ENCODE measurements at places on chromosomes 3 and 15.
A peak's percentile ranks its signal among the peaks of the same experiment; 100 is the strongest.

DNA sequence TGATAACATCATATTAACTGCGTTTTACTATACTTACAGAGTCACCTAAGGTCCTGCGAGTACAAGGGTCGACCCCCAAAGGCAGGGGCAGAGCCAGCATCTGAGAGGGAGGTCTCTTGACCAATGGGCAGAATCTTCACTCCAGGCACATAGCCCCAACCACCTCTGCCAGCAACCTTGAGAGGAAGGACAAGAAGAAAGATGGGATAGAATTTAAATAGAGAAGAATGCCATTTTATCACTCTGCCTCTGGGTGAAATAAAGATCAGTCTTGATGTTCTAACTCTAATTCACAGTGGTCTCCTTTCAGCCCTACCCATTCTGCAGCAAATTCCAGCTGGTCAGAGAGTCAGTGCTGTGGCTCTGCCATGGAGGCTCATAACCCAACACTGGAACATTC, 26.5 kb downstream of the KNG1 start:
- DNase-seq = no peak

GRCh38 chr3:44020143-44020542, 221.5 kb upstream of the TOPAZ1 start:
- DNase-seq = no peak

GRCh38 chr3:187593451-187593850, 76.7 kb downstream of the SST start:
- peak; percentile 16 for DNase-seq

DNA sequence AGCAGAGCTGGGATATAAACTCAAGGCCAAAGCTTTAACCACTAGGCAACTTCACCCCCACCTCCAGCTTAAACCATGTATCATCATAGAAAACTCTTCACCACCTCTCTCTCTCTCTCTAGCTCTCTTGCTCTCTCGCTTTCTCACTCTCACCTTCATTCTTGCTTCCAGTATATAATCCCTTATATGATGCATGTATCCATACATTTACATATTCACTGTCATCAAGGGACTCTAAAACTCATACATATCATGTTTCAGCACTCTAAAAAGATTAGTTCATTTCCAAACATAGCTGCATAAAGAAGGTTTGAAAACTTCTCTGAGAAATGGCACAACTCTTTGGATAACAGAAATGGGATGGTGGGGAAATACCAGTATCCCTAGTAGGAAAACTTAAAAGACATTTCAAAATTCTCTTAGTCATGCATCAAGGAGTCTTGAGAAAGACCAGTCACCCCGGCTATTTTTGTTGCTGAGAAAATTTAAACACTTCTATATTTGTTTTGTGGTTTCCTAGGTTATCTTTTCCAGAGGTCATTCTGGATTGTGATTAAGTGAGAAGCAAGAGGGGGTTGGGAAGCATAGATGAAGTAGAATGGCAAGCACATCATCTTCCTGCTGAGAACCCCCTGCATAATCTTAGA, 447.8 kb upstream of the THBS1 start:
- no peak for DNase-seq

- DNase-seq = no peak
These were observed 100.8 kb upstream of the SOX2 start for GRCh38 chr3:181610973-181611265.

GRCh38 chr3:99859825-99860224, 42.2 kb downstream of the CMSS1 start:
- DNase-seq = no peak

- DNase-seq = no peak
These were observed 992 bp downstream of the RHOV start for GRCh38 chr15:40872791-40873693.

DNA sequence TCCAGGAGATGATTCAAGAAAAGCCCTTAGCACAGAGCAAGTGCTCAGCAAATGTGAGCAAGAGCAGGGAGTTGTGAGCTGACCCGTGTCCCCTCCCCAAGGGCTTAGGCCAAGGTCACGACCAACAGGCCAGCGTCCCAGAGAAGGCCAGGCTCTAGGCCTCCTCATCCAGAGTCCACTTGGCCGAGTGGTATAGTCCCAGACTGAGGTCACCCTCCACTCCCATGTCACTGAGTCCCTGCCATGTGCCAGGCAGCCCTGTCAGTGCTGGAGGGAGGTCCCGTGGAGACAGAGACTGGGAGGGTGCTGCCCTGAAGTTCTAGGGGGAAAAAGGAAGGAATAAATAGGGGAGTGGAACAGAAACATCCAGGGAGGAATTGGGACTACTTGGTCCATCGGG, 44.0 kb downstream of the TPRA1 start:
- DNase-seq = no peak

DNA sequence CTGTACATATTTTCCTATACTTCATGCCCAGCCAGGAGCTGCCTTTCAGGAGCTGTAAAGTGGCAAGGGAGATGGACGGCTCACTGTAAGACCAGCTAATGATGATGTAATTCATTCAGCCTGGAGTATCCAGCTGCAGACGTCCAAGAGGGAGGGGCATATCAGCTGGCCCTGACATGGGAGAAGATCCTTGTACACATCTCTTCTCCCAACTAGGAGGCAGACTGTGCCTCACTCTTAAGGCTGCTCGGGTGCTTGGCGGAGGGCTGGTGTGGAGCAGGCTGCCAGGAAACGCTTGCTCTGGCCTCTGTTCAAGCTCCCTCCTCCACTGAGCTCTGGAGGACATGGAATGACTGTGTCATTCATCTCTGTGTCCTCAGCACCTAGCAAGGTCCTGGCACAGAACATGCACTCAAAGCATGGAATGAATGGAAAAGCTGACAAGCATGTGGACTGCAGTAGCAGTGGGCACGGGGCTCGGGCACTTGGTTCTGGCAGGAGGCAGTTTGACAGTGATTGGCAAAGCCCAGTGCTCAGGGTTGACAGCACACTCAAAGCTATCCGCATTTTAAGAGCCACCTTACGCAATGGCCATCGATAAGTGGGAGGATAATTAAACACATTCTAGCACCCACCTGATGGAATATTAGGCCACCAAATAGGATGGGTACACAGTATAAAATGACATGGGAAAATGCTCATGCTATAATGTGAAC, 72.4 kb downstream of the TBC1D2B start:
- DNase-seq = peak; percentile 93

GRCh38 chr15:38555686-38556334, 8.8 kb downstream of the RASGRP1 start:
- no peak for DNase-seq

DNA sequence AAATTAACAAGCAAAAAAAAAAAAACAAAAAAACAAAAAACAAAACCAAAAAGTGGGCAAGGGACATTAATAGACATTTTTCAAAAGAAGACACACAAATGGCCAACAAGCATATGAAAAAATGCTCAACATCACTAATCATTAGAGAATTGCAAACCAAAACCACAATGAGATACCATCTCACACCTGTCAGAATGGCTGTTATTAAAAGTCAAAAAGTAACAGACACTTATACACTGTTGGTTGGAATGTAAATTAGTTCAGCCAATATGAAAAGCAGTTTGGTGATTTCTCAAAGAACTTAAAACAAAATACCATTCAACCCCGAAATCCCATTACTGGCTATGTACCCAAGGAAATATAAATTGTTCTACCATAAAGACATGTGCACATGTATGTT, 222.4 kb upstream of the CD96 start:
- DNase-seq = no peak

DNA sequence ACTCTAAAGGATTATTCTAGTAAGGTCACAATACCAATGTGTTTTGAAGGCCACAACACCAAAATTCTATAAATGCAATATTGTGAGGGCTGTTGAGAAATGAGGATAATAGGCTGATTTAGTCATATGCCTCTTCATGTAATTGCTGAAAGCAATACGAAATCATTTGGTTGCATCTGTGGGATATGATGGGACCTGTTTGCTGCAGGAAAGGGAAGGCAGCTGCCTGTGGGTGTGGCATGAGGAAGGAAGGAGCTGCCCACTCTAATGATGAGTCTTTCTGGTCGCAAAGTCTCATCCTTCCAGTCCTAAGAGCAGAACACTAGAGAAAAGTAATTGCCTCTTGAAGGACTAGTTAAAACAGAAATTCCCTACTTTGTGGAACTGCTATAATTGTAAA, 245.3 kb upstream of the ZPLD1 start:
- DNase-seq = no peak

DNA sequence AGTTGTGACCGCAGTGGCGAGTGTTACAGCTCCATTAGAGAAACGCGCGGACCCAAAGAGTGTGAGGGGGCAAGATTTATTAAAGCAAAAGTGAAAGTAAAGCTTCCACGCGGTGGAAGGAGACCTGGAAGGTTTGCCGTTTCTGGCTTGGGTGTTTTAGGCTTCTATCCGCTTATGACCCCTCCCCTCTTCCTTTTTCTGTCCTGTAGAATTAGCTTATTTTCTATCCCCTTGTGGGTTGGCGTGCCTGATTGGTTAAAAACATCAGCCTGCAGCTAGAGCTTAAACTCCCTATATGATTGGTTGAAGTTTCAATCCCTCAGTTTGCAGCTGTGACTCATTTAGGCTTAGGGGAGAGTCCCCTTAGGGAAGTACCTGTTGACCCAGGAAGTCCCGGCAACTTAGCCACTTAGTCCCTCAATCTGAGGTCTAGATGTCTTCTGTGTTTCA, 39.6 kb downstream of the C3orf38 start:
- DNase-seq = no peak

GRCh38 chr3:123397921-123398785, 50.7 kb downstream of the ADCY5 start:
- no peak for DNase-seq

- no peak for DNase-seq
These were observed 199.6 kb upstream of the GADL1 start for GRCh38 chr3:31094048-31094447.

GRCh38 chr3:188133646-188134045, 20.3 kb upstream of the LPP start:
- peak; percentile 62 for DNase-seq

DNA sequence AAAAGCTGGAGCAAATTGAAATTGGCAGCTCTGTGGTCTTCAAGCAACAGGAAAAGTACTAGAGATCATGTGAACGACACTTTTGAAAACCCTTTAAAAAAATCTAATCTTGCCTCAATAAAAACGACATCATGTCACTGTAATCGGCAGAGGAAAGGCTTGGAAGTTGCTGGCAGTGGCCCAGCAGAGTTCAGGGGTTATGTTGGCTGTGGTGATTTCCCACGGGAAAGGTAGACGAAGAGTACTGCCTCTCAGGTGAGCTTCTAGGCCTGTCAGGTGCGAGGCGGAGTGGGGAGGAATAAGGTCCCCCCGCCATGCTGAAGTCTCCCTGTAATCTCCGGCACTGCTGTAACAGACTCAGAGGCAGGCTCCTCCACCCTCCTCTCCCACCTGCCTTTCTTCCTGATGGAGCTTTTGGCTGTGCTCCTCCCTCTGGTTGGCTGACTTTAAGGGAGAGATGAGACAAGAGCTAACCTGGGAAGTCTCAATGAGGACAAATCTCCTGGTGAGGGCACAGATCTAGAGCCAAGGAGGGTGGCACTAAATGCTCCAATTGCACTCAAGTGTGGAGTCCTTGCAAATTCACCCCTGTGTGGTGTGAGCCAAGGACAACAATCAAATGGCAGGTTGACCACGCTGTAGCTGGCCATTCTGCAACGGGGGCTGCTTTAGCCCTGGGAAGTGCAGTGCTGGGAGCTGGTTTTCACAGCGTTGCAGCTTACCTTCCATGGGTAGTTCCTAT, 18.7 kb upstream of the HES1 start:
- no peak for DNase-seq

DNA sequence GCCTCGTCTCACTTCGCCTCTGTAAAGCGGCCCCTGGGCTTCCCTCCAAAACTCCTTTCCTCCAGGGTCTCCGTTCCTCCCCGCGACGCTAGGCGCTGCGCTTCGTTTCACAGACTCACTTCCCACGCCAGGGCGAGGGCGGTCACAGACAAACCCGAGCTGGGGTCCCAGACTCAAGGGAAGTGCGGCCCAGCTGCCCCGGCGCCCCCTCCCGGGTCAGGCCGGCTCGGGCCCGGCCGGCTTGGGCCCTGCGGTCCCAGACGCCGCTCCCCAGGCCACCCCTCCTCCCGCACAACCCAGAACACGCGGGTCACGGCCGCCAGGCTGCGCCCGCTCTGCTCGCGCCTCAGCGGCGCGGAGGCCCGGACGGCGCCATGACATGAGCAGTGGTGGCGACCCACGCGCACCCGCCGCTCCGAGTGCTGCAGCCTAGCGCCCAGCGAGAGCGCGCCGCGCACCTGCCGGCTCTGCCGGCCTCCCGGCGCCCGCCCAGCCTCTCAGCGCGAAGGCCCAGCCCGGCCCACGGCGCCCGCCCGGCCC, 547 bp downstream of the NUP210 start:
- DNase-seq = peak; percentile 31

GRCh38 chr3:72724070-72724469, 124.2 kb downstream of the SHQ1 start:
- DNase-seq = no peak

DNA sequence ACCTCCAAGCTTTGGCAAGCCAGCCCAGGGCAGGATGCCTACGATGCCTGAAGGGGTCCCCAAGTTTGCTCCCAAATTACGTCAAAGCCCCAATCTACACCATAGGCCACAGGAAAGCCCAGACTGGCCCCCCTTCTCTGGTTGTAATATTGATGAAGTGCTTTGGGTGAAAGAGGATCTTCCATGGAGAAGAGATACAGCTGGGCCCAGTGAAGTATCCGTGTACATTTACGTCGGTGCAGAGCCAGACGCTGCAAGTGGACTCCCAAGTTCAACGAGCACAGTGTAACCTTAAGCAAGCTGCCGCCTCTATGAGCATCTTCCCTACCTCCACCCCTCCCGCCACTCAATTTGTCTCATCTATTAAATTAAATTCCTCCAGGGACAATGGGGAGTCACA, 100.1 kb upstream of the TPM1 start:
- no peak for DNase-seq

- no peak for DNase-seq
These were observed 51.8 kb downstream of the BTD start for GRCh38 chr3:15653321-15653720.

DNA sequence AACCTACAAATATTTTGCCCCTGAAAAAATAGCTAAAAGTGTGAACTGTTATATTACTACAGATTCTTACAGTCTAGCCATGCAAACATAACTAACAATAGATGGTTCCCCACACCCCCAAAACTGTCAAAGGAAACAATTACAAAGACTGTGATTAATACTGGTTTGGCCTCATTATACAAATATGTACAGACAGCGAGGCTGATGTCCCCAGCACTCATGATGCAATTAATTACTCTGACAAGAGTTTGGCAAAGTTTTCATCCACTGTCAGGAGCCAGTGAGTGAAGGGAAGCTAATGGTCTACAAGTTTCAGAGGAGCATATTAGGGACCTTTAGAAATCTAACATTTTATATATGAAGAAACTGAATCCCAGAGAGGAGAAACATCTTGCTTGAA, 61.0 kb downstream of the HMG20A start:
- no peak for DNase-seq

DNA sequence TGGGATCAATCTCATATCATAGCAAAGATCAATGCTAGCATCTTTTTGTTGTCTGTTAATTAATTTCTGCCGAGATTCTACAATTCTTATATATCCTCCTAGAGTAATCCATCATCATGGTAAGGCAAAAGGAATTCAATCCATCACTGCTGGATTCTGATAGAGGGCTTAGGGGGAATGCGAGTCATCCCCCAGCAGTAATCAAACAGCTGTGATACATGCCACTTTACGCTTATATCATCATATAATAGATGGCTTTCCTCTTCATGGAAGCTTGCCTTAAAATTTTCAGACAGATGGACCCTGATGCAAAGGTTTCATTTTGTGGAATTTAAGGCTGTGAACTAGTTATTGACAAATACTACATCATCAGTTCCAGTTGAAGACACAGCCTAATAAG, 645.9 kb downstream of the CADM2 start:
- no peak for DNase-seq

- no peak for DNase-seq
These were observed 22.7 kb downstream of the CD80 start for GRCh38 chr3:119536757-119537156.

Data from MG63 (cell line).